ENCODE measurements at places on chromosomes 2 and 18. TPM values are rescaled to one million over a fixed set of nuclear protein-coding genes. Genes with fewer than 3 reads are reported as not detected.

FAM98A gene
- polyA plus RNA-seq: 35.2 TPM

- DNase-seq: no peak
These were observed 57.6 kb downstream of the SMAD7 start for GRCh38 chr18:48893061-48893607.

- DNase-seq: no peak
These were observed 361.4 kb upstream of the ID2 start for GRCh38 chr2:8320311-8321066.

- DNase-seq: no peak
These were observed 181.0 kb downstream of the C1D start for GRCh38 chr2:67881816-67882215.

- DNase-seq: no peak
These were observed 243.8 kb downstream of the TSN start for GRCh38 chr2:121999264-121999663.

DNA sequence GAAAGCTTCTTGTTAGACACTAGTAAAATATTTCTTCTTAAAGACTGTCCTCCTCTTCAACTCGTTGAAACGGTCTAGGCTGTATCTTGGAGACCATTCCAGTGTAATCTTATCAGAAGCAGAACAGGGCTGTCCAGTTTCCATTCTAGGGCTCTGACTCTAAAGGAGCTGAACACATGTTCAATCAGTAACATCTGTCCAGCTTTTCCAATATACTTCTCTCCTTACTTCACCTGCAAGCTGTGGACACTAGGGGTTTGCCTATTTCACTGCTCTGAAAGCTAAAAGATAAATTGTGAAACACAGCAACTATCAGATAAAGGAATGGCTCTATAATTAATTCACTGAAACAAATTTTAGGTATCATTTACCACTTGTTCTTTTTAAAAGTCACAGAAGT, 73.8 kb downstream of the ZNF385B start:
- no peak for DNase-seq

DNA sequence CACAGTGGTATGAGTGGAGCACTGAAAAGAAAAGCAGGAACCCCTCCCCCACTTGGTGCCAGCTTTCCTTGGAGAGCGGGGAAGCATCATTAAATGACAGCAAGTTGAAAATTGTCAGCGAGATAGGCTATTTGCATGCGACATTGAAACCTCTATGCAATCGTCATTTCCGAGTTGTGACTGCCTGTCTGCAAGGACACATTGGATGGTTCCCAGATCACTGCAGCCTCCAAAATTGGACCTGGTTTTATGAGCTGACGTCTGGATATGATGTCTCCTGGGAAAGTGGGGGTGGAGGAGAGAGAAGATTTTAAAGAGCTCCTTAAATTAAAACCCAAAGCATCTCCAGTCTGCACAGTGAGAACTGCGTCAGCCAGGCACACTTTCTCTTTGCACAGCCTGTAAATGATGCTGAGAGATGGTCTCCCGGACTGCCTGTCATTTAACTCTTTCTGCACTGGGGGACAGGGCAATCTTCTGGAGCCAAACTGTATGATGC, 57.8 kb upstream of the KIF5C start:
- no peak for DNase-seq

C2orf80 gene
- polyA plus RNA-seq: not detected

DNA sequence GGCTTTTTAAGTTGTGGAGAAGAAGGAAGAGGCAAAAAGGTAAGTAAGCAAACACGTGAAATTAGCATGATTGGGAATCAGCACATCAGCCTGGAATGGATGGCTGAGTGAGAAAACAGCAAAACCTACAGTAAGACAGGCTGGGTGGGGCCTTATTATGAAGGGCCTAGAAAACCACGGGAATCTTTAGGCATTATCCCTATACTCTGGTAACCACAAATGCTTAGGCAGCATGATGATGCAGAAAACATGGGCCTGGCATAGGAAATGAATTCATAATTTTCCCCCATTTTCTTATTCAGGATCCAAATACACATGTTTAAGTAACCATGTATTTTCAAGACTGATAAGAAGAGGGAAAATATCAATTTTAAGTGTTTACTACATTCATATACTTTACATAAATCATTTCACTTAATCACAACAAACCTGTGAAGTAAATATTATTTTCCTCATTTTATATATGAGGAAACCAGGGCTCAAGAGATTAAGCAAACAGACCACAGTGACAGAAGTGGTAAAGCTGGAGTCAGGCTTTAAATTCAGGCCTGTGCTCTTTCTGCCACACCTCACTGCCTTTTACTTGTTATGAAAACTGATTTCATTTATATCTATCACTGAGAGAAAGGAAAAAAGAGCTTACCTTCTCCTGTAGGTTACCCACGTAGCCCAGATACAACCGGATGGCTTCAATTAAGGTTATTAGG, 4.0 kb downstream of the TMEM17 start:
- no peak for DNase-seq

POU3F3 gene
- not detected for polyA plus RNA-seq

DNA sequence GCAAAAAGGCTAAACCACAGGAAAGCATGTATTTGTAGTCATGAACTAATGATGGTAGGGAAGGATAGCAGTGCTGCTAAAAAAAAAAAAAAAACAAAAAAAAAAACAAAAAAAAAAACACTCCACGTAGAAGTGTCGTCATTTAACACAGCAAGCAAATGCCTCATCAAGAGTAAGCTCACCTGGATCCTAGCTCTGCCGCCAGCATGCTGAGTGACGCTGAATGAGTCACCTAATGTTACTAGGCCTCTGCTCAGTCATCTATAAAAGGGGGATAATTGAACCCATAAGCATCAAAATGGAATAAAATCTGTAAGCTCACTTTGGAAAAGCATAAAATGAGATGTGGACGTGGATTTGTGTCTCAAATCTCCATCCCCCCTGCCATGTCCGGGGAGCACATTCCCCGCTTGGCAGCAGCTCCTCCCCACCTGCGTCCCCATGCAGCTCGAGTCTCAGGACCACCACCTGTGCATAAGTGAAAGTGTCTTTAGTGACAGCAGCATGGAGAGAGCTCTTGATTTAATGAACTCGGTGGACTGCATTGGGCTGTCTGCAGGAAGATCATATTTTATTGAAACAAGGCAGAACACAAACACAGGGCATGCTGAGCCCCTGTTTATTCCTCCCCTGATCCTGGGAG, 427.5 kb downstream of the LRATD1 start:
- DNase-seq: no peak

DNA sequence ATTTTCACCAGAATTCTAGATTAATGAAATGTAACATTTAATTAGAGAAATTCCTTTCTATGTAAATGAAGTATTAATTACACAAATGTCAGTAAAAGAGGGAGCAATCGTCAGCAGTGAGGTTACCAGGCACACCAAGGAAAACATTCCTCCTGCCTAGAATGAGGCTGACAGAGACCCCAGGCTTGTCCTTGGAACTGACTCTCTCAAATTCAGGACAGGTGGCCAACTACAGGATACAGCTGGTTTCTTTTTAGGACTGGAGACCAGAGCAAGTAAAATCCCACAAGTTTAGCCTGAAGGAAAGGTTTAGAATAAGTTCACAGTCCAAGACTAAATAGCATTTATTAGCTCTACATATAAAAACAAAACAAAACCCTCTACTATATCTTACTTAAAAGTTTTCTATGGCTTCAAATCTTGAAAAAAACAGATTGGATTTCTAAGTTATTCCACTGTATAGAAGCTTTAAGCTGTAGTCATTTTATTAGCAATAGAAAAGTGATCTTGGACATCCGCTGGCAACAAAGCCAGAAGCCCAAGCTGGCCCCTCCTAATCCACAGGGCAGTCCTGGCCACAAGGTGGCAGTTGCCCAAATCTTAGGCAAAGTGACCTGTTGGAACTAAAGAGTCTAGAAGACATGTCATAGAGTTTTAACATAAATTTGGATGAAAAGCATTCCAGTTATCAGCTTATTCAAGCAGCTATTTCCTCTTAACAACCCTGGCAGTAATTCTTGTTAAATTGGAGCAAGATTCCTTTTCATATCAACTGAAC, 81.0 kb downstream of the SP3 start:
- DNase-seq: peak; percentile 58

DNA sequence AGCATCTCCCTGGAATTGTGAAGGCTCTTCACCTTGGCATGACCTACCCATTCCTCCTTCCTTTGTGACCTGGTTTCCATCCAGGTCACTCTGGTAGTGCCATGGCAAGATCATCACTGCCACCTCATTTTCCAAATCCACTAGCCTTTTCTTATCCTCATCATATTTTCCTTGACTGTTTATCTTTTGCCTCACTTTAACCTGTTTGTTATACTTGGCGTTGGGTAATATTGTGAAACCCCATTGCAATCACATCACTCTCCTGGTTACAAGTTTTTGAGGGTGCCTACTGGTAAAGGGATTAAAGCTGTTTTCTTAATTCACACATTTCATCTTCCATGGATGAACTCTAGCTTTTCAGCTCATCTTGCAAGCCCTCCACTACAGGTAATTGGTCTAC, 39.1 kb upstream of the IGFBP2 start:
- DNase-seq: no peak

GRCh38 chr2:37427241-37427640, 82.8 kb downstream of the QPCT start:
- no peak for DNase-seq

DNA sequence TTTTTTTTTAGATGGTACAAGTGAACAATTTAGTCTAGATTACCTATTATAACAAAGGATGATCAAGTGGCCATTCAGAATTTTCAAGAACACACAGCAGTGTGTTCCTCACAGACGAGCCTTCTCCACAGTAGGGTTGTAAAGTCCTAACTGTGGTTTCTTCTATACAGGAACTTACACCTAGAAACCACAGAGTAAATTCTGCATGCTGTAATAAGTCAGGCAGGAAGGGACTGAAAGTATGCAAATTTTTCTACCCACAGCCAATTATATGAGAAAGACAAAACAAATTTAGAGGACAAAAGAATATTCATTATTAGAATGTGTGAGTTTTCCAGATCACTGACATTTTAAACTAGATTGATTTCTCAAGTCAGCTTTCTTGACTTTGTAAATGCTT, 99.5 kb downstream of the RBMS1 start:
- no peak for DNase-seq

GPR75 gene
- 1.9 TPM for polyA plus RNA-seq

- no peak for DNase-seq
These were observed 14.6 kb downstream of the DNAJB2 start for GRCh38 chr2:219293736-219294231.

NDC80 gene
- 0.13 TPM for polyA plus RNA-seq

- DNase-seq: no peak
These were observed 37.1 kb downstream of the CENPO start for GRCh38 chr2:24830351-24830750.

GRCh38 chr18:3265564-3266033, 3.7 kb downstream of the MYL12B start:
- no peak for DNase-seq

KCNG2 gene
- not detected for polyA plus RNA-seq

MDH1B gene
- 0.30 TPM for polyA plus RNA-seq

GRCh38 chr18:63882333-63883141, 5.0 kb upstream of the SERPINB2 start:
- no peak for DNase-seq

CDK5R2 gene
- polyA plus RNA-seq: not detected

DNA sequence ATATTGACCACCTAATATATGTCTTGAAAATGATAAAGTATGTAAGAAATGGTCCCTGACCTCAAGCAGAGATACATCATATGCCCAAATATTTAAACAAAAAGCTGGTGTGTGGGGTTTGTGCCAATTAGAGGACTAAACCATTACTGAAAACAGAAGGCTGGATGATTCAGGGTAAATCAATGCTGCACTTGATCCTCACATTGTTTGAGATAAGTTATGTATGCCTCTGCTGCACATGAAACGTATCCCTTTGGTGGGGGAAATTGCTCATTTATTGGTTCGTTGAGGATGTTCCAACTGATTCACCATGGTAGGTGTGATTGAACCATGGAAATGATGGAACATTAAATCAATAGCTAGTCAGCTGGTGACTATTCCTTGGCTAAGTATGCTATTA, 24.7 kb upstream of the DARS1 start:
- no peak for DNase-seq

All from psoas muscle (tissue), 8 donors.